ENCODE measurements at places on chromosomes 6 and 20.

DNA sequence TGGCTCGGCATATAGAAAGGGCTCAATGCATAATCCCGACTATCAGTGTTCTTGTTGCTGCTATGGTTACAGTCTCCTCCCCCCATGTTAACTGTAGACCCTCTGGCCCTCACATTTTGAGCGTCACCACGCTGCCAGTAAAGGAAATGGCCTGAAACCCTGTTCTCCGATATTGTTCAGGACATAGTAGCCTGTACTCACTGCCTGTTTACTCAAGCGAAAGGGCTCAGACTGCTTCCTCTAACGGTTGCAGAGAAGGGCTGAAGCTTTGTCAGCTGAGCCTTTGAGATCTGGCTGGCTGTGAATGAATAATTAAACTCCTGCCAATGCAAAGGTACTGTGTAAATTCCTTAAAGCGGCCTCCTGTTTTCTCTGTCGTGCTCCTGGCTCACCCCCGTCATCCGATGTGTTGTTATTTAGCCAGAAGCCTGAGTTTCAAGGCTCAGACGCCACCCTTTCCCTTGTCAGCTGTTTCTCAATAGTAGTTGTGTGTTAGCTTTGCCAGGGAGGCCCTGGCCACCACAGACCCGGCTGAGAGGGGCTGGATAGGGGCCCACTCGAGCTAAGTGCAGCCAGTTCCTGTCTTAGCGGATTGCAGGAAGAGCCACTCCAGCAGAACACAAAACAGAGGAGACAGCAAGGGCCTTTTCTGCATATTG is 31.2 kb upstream of the RALGAPA2 start:
- no peak for DNase-seq

- no peak for DNase-seq
These were observed 25.5 kb upstream of the PRL start for GRCh38 chr6:22322103-22323030.

DNA sequence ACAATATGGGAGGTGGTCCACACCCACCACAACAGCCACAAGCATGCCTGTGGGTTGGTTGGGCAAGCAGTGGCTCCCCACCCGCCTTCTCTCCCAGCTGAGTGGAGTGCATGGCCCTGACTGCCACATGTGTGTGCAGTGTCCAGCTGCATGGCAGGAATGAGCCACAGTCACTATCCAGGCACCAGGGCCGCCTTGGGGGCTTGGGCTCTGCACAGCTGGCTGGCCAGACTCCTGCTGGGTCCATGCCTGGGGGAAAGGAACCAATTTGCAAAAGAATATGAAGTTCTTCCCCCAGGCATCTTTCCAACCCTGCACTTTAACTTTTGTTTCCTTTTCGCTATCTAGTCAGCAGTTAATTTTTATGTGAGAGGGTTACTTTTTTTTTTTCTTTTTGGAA is 11.6 kb upstream of the ASCC3 start:
- DNase-seq = no peak

- peak; percentile 22 for DNase-seq
These were observed 68.1 kb upstream of the CEP85L start for GRCh38 chr6:118719351-118720124.

- DNase-seq = no peak
These were observed 2.1 kb upstream of the ERGIC3 start for GRCh38 chr20:35539756-35540212.

DNA sequence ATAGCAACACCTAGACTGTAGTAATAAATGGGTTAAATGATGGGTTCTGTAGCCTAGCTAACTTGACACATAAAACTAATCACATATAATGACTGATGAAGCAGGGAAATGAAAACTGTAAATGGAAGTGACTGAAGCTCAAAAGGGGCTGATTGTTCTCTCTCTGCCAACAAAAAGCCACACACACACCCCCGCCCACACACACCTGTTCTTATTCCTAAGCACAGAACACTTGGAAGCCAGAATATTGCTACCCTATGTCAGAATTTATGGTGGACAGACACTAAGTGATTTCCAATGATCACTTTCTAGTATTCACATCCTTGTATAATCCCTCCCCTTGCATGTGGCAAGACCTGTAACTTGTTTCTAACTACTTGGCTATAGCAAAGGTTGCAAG is 603.5 kb downstream of the UTRN start:
- DNase-seq = no peak

- DNase-seq = no peak
These were observed 142.9 kb downstream of the RNASET2 start for GRCh38 chr6:166813461-166813860.

DNA sequence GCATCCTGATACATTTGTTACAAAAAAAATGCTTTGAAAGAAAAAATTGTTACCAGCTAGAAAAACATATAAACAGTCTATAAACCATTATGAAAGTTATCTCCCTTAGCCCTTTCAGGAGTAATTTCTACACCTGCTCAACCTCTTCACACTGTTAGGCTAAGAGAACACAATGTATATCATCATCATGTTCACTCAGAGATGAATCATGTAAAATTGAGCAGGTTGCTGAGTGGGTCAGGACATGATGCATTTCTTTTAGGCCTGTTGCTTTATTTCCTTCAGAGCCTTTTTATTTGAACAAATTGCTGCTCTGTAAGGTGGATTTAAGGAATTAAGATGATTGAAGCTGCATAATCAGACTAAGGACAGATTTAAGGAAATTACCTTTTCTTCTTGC is 531.3 kb upstream of the MAN1A1 start:
- no peak for DNase-seq

DNA sequence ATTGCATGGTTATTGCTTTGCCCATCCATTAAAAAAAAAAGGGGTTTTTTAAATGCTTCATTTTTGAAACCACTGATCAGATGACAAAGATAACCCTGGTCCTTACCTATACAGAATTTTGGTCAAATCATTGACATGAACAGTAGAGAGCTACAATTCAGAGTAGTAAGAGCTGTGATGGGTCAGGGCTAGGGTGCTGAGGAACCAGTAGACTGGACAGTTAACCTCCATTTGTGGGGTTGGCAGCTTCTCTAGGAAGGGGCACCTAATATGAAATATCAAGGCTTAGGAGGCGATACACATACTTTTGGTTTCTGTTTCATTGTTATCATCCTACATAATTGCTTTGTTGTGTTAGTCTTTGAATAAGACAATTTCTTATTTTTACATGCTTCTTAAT is 55.1 kb downstream of the ORC3 start:
- DNase-seq = peak; percentile 28

GRCh38 chr6:136611133-136611532 is 60.9 kb upstream of the MAP7 start:
- no peak for DNase-seq

DNA sequence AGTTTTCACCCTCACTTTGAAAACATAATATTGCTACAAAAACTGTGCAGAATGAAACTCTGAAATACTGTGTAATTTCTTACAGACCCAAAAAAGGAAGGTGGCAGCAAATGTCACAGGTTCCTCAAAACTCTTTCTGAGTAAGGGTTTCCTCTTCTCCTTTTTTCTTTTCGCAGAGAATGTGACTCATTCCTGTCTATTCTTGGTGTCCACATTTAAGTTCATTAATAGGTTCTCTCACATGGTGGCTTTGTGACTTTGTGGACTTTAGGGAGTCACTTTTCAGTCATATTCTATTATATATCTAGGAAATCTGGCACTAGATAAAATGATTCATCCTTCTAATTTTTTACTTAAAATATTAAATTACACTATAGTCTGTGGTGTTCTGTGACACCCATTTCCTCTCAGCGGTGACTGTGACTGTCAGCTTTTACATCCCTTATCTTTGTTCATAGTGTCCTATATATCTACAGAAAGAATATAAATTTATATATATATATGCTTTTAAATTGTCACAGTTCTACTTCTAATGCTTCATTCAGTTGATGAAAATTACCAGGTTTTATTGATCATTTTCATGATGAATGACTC is 126.8 kb upstream of the HCRTR2 start:
- no peak for DNase-seq

GRCh38 chr6:127606131-127606562 is 29.2 kb downstream of the C6orf58 start:
- peak; percentile 26 for DNase-seq

GRCh38 chr6:135141728-135142127 is 39.4 kb upstream of the MYB start:
- no peak for DNase-seq

DNA sequence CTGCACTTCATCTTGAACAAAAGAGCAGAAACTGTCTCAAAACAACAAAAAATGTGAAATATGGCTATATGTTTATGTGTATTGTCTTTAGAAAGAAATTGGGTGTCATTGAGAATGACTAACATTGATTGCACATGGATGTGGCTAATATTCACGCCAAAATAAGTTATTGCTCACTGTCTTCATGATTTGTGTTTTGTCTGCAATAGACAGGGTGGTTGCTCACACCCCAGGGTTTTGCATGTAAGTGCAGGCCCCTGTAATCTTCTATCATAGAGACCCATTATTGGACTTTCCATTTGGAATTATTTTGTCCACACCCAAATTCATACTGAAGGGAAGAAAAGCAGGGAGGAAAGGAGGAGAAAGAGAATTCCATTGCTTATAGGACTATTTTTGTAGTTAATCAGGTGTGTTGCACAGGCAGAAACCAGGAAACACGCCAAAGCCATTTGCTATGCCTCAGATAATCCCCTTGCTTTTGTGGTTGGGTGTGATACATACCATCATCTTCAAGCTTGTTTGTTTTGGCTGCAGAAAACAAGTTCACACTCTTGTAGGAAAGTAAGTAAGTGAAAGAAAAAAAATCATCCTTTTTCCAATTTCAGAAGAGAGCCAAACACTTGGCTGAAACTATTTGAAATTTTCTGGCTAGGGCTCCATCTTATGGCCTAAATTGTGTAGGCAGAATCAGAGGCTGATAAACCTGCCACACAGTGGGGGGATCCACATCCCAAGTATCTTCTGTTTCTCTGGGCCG is 214.1 kb downstream of the COL12A1 start:
- no peak for DNase-seq

- DNase-seq = no peak
These were observed 28.3 kb upstream of the TMEM200A start for GRCh38 chr6:130337534-130337933.

GRCh38 chr6:17965397-17965796 is 22.0 kb downstream of the KIF13A start:
- no peak for DNase-seq

GRCh38 chr20:12012241-12013222 is 94.8 kb downstream of the BTBD3 start:
- DNase-seq = peak; percentile 16

DNA sequence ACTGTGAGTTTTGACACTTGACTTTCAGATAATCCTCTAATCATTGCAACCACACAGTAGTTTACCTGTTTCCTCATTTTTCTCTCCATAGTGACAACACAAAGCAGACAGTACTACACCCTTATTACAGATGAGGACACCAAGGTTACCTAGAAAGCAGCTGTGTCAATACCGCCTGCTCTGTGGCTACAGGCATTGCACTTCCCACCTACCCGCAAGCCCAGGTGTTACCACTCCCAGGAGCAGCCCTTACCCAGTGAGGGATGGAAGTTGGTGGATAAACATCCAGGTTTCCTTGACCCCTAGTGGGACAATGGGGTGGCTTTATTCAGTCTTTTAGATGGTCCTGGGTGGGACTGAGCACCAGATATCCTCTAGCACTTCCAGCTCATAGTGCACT is 503.6 kb downstream of the PTPRT start:
- DNase-seq = no peak

DNA sequence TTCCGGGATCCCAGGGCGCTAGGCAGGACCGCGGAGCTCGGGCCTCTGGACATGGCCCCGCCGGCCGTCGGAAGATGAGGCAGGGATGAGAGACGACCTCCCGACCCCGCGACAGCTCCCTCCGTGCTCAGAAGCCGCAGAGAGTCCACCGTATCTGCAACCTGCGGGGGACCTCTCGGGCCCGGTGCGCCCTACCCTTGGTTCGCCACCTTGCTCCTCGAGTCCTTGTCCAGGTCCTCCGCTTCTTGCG is 301 bp downstream of the PPP1R3D start:
- no peak for DNase-seq

GRCh38 chr6:35161266-35161665 is 20.1 kb upstream of the TCP11 start:
- no peak for DNase-seq

DNA sequence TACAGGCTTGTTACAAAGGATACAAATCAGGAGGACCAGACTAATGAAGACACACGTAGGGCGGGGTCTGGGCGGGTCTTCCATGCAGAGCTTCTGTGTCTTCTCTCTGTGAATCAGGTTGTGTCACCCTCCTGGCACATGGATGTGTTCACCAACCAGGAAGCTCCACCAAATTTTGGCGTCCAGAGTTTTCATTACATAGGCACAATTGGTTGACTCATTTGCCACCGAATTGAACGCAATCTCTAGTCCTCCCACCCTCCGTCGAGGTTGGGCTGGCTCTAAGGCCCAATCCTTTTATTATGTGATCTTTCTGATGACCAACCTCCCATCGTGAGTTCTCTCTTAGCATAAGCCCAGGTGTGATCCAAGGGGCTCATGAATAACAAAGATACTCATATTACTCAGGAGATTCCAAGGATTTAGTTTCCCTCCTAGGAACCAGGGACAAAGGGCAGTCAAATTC is 36.3 kb upstream of the DDR1 start:
- no peak for DNase-seq

DNA sequence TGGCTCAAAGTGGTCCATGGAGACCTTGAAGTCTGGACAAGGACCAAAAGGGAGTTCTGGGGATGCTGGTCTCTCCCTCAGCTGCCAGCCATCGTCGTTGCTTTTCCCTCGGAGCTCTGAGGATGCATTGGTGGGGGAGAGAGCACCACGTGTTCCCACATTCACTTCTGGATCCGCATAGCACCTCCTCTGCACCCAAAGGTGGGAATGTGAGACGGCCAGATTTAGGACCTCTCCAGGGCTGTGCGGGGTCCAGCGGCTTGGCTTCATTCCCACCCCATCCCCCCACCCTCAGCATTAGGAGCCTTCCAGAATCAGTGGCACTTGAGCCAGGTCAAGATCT is 1.1 kb downstream of the EPB41L1 start:
- no peak for DNase-seq

- no peak for DNase-seq
These were observed 121.3 kb upstream of the PTPN1 start for GRCh38 chr20:50388733-50389437.

GRCh38 chr6:40782355-40782754 is 195.2 kb upstream of the LRFN2 start:
- DNase-seq = no peak

GRCh38 chr6:124901084-124901483 is 61.2 kb upstream of the RNF217 start:
- no peak for DNase-seq

DNA sequence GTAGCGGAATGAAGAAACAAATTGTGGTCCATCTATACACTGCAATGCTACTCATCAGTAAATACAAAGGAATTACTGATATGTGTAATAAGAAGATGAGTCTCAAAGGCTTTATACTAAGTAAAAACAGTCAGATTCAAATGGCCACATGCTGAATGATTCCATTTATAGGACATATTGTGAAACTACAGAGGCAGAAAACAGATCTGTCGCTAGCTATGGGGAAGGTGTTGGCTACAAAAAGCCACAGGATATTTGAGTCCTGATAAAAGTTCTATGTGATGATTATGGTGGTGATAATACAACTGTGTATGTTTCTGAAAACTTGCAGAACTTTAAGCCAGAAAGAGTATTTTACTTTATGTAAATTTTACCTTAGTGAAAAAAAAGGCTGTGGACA is 313.2 kb downstream of the HDGFL1 start:
- no peak for DNase-seq

Measured in CD4-positive, alpha-beta T cell (primary cell).